Left colon (tissue), 2 donors: ENCODE measurements at places on chromosomes 11 and 22.

DNA sequence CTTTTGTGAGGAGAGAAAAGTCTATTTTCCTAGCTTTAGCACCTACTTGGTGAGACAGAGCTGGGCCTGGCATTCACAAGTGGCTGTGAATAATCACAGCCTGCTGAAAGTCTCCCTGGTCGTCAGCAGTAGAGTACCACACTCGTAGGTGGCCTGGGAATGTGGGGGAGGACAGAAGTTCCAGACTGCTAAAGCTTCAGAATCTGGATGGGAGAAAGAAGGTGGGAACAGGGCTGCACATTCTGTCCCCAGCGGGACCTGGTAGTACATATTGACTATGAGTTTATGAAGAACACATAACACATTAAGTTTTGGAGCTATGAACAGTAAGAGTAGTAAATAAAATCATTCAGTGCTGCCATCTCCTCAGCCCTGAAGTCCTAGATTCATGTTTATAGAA, 19.0 kb upstream of the LIMK2 start:
- DNase-seq: no peak

DNA sequence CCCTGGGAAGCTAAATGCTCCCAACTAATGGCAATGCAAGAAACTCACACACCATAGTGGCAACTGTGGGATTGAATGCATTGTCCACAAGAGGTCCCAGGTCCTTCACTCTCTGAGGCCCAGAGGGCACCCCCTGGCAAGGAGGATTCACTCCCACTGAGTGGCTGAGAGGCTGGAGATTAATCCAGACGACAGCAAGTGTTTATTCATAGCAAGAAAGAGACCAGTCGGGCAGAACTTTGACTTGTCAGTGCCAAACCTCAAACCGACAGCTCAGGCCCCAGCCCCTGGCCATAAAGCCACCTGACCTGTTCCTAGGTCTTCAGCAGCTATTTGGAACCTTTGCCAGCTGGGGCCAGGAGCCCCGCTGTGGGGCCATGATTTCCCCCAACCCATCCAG, 54.5 kb upstream of the MPEG1 start:
- no peak for DNase-seq

DNA sequence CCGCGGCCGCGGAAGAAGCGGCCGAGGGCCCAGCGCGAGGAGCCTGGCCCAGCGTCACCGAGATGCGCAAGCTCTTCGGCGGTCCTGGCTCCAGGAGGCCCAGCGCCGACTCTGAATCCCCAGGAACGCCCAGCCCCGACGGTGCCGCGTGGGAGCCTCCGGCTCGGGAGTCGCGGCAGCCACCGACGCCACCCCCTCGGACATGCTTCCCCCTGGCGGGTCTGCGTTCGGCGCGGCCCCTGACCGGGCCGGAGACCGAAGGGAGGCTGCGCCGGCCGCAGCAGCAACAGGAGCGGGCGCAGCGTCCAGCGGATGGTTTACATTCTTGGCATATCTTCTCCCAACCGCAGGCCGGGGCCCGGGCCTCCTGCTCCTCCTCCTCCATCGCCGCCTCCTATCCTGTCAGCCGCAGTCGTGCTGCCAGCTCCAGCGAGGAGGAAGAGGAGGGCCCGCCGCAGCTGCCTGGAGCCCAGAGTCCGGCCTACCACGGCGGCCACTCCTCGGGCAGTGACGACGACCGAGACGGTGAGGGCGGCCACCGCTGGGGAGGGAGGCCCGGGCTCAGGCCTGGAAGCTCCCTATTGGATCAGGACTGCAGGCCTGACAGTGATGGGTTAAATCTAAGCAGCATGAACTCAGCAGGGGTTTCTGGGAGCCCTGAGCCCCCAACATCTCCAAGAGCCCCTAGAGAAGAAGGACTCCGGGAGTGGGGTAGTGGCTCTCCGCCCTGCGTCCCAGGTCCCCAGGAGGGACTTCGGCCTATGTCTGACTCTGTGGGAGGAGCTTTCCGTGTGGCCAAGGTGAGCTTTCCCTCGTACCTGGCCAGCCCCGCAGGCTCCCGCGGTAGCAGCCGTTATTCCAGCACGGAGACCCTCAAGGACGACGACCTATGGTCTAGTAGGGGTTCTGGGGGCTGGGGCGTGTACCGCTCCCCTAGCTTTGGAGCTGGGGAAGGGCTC, 1.2 kb downstream of the ARHGEF17 start:
- DNase-seq: peak; percentile 88

- DNase-seq: no peak
Observed at GRCh38 chr22:30397656-30398635, 1.1 kb downstream of the SEC14L2 start.

DNA sequence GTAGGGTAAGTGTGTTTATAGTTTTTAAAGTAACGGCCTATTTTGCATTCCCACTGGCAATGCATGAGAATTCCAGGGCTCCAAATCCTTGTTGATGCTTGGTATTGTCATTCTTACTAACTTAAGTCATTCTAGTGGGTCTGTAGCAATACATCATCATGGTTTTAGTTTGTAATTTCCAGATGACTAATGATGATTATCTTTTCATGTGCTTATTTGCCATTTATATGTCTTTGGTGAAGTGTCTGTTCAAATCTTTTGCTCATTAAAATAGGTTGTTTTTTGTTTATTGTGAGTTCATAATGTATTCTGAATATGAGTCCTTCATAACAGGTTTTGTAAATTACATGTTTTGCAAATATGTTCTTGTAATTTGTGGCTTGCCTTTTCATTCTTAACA, 31.2 kb downstream of the MTMR3 start:
- no peak for DNase-seq

GRCh38 chr22:33785283-33785968, 134.8 kb downstream of the LARGE1 start:
- DNase-seq: no peak
